ENCODE measurements at places on chromosomes 2 and 18.
A peak's percentile ranks its signal among the peaks of the same experiment; 100 is the strongest.

- H3K4me1 ChIP-seq, result no peaks in the 10 kb centered on the region
- H3K27ac ChIP-seq, result no peak overlapping the region
- DNase-seq, result no peak
- H3K27me3 ChIP-seq, result no peaks in the 10 kb centered on the region
- no peak overlapping the region for H3K4me3 ChIP-seq
Observed at GRCh38 chr2:156944871-156945270, 312.6 kb upstream of the GALNT5 start.

GRCh38 chr2:226799211-226799975, at the start of gene IRS1:
TSS of gene IRS1 (minus strand) at chr2:226799820. CDS start at chr2:226798738, 1,082 bp downstream.
- peaks cover 5% of the 10 kb centered on the region for H3K36me3 ChIP-seq
- peak; percentile 50 for DNase-seq
- H3K27ac ChIP-seq, result peak within 1 kb of the TSS; percentile 55
- H3K27me3 ChIP-seq, result peaks cover 11% of the 10 kb centered on the region
- H3K4me3 ChIP-seq, result peak within 1 kb of the TSS; percentile 87
- H3K4me1 ChIP-seq, result peaks cover 36% of the 10 kb centered on the region

DNA sequence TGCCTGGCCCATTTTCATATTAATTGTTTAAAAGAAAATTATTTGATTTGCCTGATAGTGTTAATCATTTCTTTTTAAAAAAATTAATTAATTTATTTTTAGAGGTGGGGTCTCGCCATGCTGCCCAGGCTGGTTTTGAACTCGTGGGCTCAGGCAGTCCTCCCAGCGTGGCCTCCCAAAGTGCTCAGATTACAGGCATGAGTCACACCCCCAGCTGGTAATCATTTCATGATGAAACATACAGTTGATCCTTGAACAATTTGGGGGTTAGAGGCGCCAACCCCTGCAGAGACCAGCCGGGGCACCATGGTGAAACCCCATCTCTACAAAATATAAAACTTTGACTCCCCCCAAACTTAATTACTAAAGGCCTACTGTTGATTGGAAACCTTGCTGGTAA, 7.9 kb downstream of the GPN1 start:
- no peak overlapping the region for H3K4me3 ChIP-seq
- H3K27me3 ChIP-seq, result no peaks in the 10 kb centered on the region
- peaks cover 60% of the 10 kb centered on the region for H3K36me3 ChIP-seq
- no peak overlapping the region for H3K27ac ChIP-seq

DNA sequence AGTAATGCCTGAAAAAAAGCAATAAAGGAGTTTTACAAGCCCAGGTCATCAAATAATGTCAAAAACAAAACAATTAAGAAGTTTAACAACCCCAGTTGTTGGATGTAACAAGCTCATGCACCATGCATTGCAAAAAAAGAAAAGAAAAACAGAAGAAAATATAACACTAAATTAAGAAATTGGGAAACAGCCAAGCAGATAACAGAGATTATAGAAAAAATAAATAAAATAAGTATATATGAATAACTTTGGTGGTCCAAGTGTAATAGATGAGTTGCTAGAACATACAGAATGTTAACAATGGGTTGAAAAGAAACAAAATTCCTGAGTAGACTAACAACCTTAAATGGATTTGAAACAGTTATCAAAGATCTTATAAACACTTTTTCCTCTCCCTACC, 573.1 kb upstream of the SOX11 start:
- no peak overlapping the region for H3K27ac ChIP-seq
- no peak overlapping the region for H3K4me3 ChIP-seq
- H3K4me1 ChIP-seq, result no peaks in the 10 kb centered on the region
- no peak for DNase-seq
- H3K36me3 ChIP-seq, result no peaks in the 10 kb centered on the region
- H3K27me3 ChIP-seq, result no peaks in the 10 kb centered on the region

DNA sequence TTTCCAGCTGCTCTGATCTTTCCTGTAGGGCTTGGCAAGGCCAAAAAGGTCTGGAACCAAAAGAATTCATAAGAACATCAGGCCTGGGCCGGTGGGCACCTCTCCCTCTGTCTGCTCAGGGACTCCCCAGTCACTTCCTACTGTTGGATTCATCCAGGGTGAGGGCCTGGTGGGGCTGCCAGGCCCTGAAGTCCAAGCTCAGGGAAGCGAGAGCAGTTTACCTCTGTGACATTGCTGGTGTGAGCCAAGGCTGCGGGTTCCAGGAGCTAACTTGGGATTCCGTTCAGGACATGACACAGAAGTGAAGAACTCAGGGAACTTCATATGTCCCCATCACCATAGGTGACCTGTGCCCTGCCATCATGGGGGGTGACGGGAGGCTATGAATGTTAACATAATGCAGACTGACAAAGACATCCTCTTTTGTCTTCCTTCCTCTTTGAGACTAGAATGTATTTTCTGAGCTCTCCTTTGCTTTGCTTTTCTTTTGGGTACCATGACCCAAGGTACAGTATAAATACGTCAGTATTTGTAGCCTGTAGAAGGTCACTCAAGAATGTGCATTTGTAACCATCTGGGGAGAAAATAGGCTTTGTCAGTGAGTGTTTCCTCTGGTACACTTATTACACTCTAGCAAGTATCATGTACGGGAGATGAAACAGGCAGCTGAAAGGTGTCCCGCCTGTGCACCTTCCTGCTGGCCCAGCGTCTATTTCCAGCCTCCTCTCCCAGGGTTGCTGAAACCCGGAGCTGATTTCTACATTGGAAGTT, 130.5 kb upstream of the SLC1A4 start:
- H3K4me3 ChIP-seq, result no peak overlapping the region
- no peak overlapping the region for H3K27ac ChIP-seq
- H3K4me1 ChIP-seq, result peaks cover 19% of the 10 kb centered on the region
- no peak for DNase-seq

- H3K27ac ChIP-seq, result peak overlapping the region; percentile 79
- peak; percentile 36 for DNase-seq
- H3K36me3 ChIP-seq, result peaks cover 10% of the 10 kb centered on the region
- H3K4me1 ChIP-seq, result peaks cover 38% of the 10 kb centered on the region
- H3K4me3 ChIP-seq, result peak overlapping the region; percentile 90
Observed at GRCh38 chr2:203328760-203329540, 756 bp downstream of the ABI2 start.

GRCh38 chr18:5943514-5943913, 48.2 kb upstream of the TMEM200C start:
- H3K27me3 ChIP-seq, result peaks cover 6% of the 10 kb centered on the region
- no peaks in the 10 kb centered on the region for H3K4me1 ChIP-seq
- DNase-seq, result no peak
- no peaks in the 10 kb centered on the region for H3K36me3 ChIP-seq
- no peak overlapping the region for H3K4me3 ChIP-seq
- no peak overlapping the region for H3K27ac ChIP-seq

- DNase-seq, result no peak
- peaks cover 14% of the 10 kb centered on the region for H3K27me3 ChIP-seq
- peak overlapping the region; percentile 33 for H3K4me3 ChIP-seq
- H3K27ac ChIP-seq, result peak overlapping the region; percentile 72
- peaks cover 4% of the 10 kb centered on the region for H3K36me3 ChIP-seq
Observed at GRCh38 chr2:110873056-110873502, 140.7 kb downstream of the ACOXL start.

- H3K4me1 ChIP-seq, result peaks cover 63% of the 10 kb centered on the region
- no peaks in the 10 kb centered on the region for H3K27me3 ChIP-seq
- peak overlapping the region; percentile 98 for H3K27ac ChIP-seq
- peaks cover 43% of the 10 kb centered on the region for H3K36me3 ChIP-seq
- H3K4me3 ChIP-seq, result peak overlapping the region; percentile 95
Observed at GRCh38 chr18:9101730-9102507, 580 bp upstream of the NDUFV2 start.

DNA sequence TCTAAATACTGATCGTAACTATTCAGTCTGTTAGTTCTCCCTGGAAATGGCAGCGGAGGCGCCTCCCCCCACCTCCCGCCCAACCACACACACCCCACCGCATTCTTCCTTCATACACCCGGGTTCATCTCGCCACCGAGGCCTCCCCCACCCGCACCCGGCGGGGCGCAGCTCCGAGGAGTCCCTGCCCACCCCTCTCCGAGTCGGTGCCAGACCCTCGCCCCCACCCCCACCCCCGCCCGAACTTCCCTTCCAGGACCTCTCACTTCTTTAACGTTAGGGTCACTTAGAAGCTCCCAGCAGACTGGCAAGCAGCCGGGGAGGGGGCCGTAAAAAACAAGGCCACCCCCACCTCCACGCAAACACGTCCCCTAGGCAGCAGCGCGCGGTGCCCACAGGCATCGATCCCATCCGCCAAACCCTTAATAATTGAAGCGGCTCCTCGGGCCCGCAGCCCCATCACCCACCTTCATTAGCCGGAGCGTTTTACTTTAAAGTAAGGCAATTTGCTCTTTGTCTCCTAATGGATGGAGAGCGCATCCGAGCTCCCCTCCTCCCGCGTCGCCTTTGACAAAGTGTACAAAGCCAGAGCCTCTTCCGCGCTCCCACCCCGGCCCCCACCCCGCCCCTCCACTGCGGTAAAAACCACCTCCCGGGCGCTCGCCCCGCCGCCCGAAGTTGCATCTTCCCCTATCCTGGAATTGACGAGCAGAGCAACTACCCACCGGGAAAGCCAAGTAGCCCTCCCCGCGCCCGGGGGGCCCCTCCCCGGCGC, 624 bp downstream of the ZNF516 start:
- H3K36me3 ChIP-seq, result peaks cover 2% of the 10 kb centered on the region
- H3K4me3 ChIP-seq, result peak overlapping the region; percentile 96
- peaks cover 37% of the 10 kb centered on the region for H3K4me1 ChIP-seq
- peak overlapping the region; percentile 65 for H3K27ac ChIP-seq
- peaks cover 75% of the 10 kb centered on the region for H3K27me3 ChIP-seq

- no peaks in the 10 kb centered on the region for H3K36me3 ChIP-seq
- H3K27me3 ChIP-seq, result no peaks in the 10 kb centered on the region
- DNase-seq, result no peak
- no peak overlapping the region for H3K4me3 ChIP-seq
- no peak overlapping the region for H3K27ac ChIP-seq
Observed at GRCh38 chr2:234887195-234887594, 64.6 kb upstream of the SH3BP4 start.

DNA sequence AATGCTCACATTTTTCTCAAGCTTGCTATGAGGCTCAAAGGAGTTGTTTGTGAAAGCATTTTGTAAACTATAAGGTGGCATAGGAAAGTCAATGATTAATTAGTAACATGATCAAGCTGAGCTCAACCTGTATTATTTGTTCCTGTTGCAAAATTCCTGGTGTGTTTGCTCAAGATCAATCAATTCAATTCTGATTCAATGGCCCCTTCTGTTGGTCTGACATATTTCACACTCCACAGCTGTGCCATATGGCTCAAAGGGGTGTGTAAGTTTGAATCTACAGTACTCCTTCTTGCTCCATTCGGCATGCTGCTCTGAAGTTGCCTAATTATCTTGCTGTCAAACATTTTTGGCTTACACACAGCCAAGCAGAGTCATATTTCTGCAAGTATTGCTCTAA, 341.6 kb upstream of the LRP1B start:
- no peaks in the 10 kb centered on the region for H3K36me3 ChIP-seq
- DNase-seq, result no peak
- no peak overlapping the region for H3K4me3 ChIP-seq
- H3K27ac ChIP-seq, result no peak overlapping the region
- no peaks in the 10 kb centered on the region for H3K27me3 ChIP-seq
- no peaks in the 10 kb centered on the region for H3K4me1 ChIP-seq

DNA sequence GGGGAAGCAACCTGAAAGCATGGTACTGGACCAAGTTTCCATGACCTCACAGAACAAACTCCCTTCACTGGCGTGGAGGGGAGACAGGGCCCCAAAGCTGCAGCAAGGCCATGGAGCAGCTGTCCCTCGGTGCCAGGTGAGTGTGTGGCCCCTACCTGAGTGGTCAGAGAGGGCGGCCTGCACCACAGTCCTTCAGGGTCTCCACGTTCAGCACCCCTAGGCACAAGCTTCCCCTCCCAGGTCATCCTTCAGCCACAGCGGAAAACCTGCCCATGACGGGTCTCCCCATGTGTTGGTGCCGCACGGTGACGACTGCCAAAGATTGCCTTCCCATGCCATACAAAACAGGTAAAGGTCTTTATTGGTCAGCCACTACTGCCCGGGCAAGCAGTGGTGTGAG, 201.6 kb downstream of the MGAT5 start:
- H3K4me3 ChIP-seq, result no peak overlapping the region
- no peaks in the 10 kb centered on the region for H3K27me3 ChIP-seq
- no peaks in the 10 kb centered on the region for H3K4me1 ChIP-seq

- H3K36me3 ChIP-seq, result no peaks in the 10 kb centered on the region
- no peak overlapping the region for H3K27ac ChIP-seq
- H3K4me1 ChIP-seq, result no peaks in the 10 kb centered on the region
- DNase-seq, result no peak
- peaks cover 2% of the 10 kb centered on the region for H3K27me3 ChIP-seq
- no peak overlapping the region for H3K4me3 ChIP-seq
Observed at GRCh38 chr2:85503168-85503850, 35.7 kb upstream of the MAT2A start.

DNA sequence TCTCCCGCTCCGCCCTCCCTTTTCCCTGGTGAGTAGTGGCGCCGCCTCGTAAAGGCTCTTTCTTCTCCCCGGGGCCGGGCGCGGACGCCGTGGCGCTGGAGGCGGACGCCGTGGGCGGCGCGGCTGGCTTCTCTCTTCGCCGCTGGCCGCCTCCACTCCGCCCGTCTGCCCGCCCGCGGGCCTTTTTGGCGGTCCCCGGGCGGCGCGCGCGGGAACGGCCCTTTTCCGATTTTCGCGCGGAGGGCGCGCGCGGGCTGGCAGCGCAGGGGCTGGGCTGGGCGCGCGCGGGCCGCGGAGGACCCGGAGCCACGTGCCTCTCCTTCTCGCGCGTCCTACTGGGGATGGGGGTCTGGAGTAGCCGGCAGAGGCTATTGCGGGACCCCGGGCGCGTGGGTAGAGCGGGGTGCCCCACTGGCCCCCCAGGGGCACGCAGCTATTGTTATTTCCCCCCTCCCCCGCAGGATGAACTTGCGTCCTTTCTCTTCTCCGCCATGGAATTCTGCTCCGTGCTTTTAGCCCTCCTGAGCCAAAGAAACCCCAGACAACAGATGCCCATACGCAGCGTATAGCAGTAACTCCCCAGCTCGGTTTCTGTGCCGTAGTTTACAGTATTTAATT, 472 bp downstream of the SLC20A1 start:
- H3K4me1 ChIP-seq, result peaks cover 72% of the 10 kb centered on the region
- H3K4me3 ChIP-seq, result peak overlapping the region; percentile 98
- DNase-seq, result no peak
- peak overlapping the region; percentile 91 for H3K27ac ChIP-seq

DNA sequence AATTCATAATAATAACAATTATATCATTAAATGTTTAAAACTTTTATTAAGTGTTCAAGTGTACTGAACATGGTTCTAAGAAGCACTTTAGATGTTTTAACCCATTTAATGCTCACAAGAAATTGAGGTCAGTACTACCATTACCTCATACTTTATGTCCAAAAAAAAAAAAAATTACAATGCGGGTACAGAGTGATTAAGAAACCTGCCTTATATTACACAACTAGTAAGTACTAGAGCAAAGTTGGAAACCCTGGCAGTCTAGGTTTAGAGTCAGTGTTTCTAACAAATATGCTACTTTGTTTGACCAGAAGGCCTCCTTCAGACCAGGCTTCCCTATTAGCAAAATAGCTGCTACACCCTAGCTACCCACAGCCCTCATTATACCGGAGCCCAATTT, 28.5 kb downstream of the PLEKHM3 start:
- H3K4me3 ChIP-seq, result no peak overlapping the region
- no peaks in the 10 kb centered on the region for H3K4me1 ChIP-seq
- H3K27me3 ChIP-seq, result no peaks in the 10 kb centered on the region
- no peak for DNase-seq
- H3K27ac ChIP-seq, result no peak overlapping the region

GRCh38 chr2:205714058-205714776, 31.9 kb downstream of the NRP2 start:
- peaks cover 11% of the 10 kb centered on the region for H3K36me3 ChIP-seq
- H3K4me3 ChIP-seq, result peak overlapping the region; percentile 5
- H3K4me1 ChIP-seq, result peaks cover 78% of the 10 kb centered on the region
- DNase-seq, result no peak
